Astrocyte of the cerebellum (primary cell): ENCODE measurements at places on chromosomes 6 and 20.

GRCh38 chr6:109260126-109260525 lies 122.1 kb downstream of the CD164 start:
- DNase-seq, result peak; percentile 9

- no peak for DNase-seq
Observed at GRCh38 chr6:36313649-36313936, 23.1 kb downstream of the BNIP5 start.

DNA sequence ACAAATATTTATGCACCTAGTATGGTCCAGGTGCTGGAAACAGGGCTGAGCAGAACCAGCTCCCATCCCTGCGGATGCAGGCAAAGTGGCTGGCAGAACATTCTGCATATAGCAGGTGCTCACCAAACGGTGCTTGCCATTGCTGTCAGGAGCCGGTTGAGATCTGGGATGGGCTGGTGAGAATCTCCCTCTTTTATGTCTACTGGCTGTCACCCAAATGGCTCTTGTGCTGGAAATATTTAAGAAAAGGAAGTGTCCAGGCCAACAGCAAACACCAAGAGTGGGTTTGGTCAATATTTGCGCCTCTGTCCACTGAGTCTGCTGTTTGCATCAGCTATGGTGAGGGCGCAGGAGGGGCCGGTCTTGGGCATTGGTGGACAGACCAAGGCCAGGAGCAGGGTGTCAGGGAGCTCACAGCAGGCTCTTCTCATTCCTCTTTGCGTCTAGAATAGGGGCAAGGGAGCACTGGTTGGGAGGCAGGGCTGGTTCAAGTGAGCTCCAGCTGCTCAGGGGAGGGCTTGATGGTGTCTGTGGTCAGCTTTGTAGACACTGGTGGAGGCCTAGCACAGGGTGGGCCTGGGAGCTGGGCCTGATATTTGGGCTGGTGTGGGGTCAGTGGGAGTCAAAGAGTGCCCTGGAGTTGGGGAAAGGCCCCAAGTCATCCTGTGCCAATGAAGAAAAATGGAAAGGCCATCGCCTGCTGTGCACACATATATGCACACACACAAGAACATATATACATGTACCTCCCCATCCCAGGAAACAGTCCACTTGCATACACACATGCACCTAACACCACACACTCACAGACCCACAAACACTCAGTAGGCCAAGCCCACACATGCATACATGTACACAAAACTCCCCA lies 1.4 kb upstream of the BPIFB2 start:
- no peak for DNase-seq

DNA sequence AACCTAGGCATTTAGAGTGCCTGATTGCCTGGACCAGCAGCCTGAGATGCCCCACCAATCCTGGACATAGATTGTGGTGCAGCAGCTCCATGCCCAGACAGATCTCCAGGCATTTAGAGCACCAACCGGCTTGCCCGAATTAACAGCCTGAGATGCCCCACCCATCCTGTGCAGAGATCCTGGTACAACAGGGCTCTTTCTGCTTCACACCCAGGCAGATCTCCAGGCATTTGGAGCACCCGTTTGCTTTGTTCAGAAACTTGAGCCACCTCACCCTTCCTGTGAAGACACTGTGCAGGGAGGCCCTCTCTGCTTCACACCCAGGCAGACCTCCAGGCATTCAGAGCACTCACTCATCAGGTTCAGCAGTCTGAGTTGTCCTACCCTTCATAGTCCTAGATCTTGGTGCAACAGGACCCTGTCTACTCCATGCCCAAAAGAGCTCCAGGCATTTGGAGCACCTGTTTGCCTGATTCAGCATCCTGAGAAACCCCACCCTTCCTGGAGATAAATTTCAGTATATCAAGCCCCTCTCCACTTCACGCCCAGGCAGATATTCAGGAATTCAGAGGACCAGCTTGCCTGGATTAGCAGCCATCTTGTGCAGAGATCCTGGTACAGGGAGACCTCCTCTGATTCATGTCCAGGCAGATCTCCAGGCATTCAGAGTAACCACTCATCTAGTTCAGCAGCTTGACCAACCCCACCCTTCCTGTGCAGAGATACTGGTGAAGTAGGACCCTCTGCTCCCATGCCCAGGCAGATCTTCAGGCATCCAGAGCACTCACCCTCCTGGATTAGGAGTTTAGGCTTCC lies 189.2 kb upstream of the FERMT1 start:
- no peak for DNase-seq

- DNase-seq, result no peak
Observed at GRCh38 chr6:46288835-46289234, 118.1 kb upstream of the ENPP5 start.

- no peak for DNase-seq
Observed at GRCh38 chr6:11601776-11602605, 64.4 kb downstream of the TMEM170B start.
